Activated CD8-positive, alpha-beta T cell treated with anti-CD3 and anti-CD28 coated beads, Interleukin-2, amount 10 ng/mL, durations not matched to agents 7 days and 5 days (primary cell): ENCODE measurements at places on chromosomes 5 and 9. TPM values are rescaled to one million over a fixed set of nuclear protein-coding genes. Genes with fewer than 3 reads are reported as not detected.

The GHR gene
- not detected for total RNA-seq

The GAPVD1 gene
- total RNA-seq, result 52.1 TPM

The PHF19 gene
- 273 TPM for total RNA-seq

The FAM153A gene
- total RNA-seq, result 14.3 TPM

The TMED7 gene
- total RNA-seq, result 48.9 TPM

The TAL2 gene
- 0.39 TPM for total RNA-seq

The F12 gene
- 3.2 TPM for total RNA-seq

DNA sequence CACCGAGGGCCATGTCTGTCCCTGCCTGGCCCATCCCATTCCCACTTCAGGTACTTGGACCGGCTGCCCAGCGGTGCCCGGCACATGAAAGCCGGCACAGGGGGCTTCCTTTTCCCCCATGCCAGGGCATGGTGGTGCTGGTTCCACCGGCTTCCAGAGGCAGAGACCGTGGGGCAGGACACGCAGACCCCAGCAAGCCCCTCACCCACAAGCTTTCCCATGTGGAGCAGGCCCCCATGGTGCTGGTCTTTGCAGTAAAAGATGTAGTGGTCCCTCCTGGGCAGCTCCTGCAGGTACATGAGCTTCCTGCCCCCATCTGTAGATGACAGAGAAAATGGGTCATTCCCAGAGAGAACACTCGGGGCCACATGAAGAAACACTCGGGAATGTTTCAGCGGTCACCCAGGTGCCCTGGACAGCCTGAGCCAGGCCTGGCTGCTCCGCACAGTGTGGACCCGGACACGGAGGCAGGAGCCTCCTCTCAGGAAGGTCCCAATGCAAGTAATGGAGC lies 2.0 kb downstream of the OBP2B start:
- H3K4me1 ChIP-seq, result no peaks in the 10 kb centered on the region
- H3K27me3 ChIP-seq, result peaks cover 2% of the 10 kb centered on the region
- H3K4me3 ChIP-seq, result no peak overlapping the region
- no peaks in the 10 kb centered on the region for H3K36me3 ChIP-seq
- DNase-seq, result no peak
- no peak overlapping the region for H3K27ac ChIP-seq

DNA sequence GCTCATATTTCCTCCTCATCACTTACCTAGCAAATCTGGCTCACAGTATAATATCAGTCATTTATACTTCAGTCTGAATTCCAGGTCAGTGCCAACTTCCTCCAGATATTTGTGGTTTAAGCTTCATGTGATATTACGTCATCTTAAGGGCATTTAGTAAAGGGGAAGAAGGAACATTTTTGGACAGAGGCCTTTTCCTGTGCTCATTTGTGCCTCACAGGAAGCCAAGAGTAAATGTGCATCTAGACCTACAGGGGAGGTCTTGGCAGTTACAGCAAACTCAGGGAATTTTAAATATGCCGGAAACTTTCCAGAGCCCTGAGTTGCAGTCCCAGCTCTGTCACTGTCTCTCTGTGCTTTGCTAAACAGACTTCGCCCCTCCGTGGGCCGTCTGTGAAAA lies 12.3 kb upstream of the KCNIP1 start:
- DNase-seq, result no peak
- no peak overlapping the region for H3K4me3 ChIP-seq
- no peak overlapping the region for H3K27ac ChIP-seq
- no peaks in the 10 kb centered on the region for H3K36me3 ChIP-seq
- H3K27me3 ChIP-seq, result peaks cover 12% of the 10 kb centered on the region

DNA sequence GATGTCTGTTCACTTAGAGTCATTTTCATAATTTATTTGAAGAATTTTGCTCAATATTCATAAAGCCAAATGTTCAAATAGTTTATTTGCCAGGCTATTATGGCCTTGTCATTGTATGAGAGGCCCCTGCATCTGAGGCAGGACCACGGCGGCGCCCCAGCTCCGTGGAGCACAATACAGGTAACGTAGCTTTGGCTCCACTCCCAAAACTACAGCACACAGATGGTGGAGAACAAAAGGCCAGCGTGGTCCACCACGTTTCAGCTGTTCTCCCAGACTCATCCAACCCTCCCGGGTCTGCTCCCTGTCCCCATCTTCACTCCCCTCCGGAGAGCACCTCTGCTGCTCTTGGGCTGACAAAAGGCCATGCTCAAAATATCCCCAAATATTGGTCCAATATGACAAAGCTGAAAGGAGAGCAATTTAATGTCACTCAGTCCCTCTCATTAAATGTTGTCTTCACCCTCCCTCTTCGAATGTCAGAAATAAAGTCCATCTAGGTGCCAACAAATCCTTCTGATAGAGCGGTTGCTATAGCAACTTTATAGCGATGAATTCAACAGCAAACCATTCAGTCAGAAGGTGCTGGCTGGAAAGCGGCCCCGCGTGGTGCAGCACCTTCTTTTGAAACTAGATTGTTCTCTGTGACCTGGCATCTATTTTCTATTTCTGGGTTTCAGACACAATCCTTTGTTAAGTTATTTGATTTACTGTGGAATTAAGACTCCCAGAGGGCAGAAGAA lies 504.3 kb downstream of the ARHGEF28 start:
- H3K27me3 ChIP-seq, result peaks cover 6% of the 10 kb centered on the region
- H3K27ac ChIP-seq, result no peak overlapping the region
- no peak overlapping the region for H3K4me3 ChIP-seq
- H3K36me3 ChIP-seq, result no peaks in the 10 kb centered on the region

DNA sequence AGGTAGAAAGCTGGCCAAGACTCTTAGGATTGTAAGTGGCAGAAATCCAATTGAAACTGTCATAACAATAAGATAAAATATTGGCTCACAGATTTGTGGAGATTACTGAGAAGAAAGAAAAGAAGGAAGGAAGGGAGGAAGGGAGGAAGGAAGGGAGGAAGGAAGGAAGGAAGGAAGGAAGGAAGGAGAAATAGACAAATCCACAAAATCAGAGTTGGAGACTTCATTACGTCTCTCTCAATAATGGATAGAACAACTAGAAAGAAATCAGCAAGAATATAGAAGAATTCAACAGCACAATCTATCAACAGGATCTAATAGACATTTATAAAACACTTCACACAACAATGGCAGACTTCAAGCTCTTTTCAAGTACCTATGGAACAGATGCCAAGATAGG lies 17.9 kb upstream of the PAM start:
- H3K36me3 ChIP-seq, result no peaks in the 10 kb centered on the region
- H3K27ac ChIP-seq, result no peak overlapping the region
- no peak for DNase-seq
- H3K4me3 ChIP-seq, result no peak overlapping the region

DNA sequence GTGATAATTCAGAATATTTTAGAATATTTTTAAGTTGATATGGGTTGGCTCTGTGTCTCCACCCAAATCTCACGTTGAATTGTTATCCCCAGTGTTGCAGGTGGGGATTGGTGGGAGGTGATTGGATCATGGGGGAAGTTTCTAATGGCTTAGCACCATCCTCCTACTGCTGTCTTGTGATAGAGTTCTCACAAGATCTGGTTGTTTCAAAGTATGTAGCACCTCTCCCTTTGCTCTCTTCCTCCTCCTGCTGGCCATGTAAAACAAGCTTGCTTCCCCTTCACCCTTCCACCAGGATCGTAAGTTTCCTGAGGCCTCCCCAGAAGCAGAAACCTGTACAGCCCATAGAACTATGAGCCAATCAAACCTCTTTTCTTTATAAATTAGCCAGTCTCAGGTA lies 214.6 kb upstream of the C9orf72 start:
- H3K36me3 ChIP-seq, result peaks cover 2% of the 10 kb centered on the region
- peaks cover 16% of the 10 kb centered on the region for H3K4me1 ChIP-seq
- DNase-seq, result no peak
- H3K27me3 ChIP-seq, result peaks cover 5% of the 10 kb centered on the region

DNA sequence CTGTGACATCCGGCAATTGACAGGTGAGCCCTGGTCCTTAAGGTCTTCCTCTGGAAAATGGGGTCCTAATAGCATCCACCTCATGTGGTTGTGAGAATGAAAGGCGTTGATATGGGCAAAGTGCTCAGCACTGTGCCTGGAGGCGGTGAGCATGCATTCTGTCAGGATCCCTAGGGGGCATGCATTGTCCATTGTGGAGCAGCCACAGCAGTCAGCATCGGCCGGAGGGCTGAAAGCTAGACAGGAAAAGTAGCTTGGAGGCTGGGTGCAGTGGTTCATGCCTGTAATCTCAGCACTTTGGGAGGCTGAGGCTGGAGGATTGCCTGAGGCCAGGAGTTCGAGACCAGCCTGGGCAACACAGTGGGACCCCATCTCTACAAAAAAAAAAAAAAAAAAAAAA lies 122.2 kb downstream of the LHX2 start:
- H3K27ac ChIP-seq, result no peak overlapping the region
- no peaks in the 10 kb centered on the region for H3K36me3 ChIP-seq
- no peaks in the 10 kb centered on the region for H3K4me1 ChIP-seq
- no peak overlapping the region for H3K4me3 ChIP-seq
- peak; percentile 34 for DNase-seq

DNA sequence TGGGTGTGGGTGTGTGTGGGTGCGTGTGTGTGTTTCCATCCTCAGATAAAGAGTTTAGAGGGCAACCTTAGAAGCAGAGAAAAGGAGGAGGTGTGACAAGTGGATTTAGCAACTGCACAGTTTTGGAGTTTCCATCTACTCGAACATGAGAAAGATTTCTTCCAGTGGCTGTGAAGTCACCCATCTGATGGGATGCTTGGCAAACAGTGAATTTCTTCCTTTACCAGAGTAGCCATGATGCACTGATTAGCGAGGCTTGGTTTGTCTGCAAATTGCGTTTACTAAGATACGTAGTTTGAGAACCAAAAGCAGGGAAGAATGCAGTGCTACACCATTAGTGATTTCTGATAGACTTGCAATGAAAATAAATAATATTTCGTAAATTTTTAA lies 791 bp upstream of the STARD4 start:
- peaks cover 39% of the 10 kb centered on the region for H3K4me1 ChIP-seq
- H3K36me3 ChIP-seq, result peaks cover 17% of the 10 kb centered on the region
- peak overlapping the region; percentile 97 for H3K27ac ChIP-seq
- peak overlapping the region; percentile 98 for H3K4me3 ChIP-seq
- DNase-seq, result peak; percentile 58
- H3K27me3 ChIP-seq, result no peaks in the 10 kb centered on the region

GRCh38 chr5:176420086-176420485 lies 3.7 kb upstream of the CLTB start:
- DNase-seq, result no peak
- H3K27ac ChIP-seq, result no peak overlapping the region
- H3K4me3 ChIP-seq, result no peak overlapping the region

DNA sequence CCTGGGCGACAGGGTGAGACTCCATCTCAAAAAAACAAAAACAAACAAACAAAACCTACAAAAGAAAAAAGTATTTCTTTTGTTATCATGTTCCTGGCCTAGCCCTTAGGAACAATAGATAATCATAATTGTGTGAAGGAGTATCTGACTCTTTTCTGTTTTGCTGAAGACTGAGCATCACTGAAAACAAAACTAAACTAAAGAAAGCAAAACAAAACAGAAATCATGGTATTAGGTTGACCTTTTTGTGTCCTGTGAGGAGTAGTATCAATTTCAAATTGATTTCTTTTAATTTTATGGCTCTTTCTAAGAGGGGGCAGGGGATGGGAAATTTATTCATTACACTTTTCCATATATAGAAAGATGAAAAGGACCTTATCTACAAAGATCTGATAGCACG lies 246.0 kb downstream of the YTHDC2 start:
- H3K4me3 ChIP-seq, result no peak overlapping the region
- no peak for DNase-seq
- H3K27me3 ChIP-seq, result no peaks in the 10 kb centered on the region
- H3K27ac ChIP-seq, result no peak overlapping the region
- H3K4me1 ChIP-seq, result no peaks in the 10 kb centered on the region

DNA sequence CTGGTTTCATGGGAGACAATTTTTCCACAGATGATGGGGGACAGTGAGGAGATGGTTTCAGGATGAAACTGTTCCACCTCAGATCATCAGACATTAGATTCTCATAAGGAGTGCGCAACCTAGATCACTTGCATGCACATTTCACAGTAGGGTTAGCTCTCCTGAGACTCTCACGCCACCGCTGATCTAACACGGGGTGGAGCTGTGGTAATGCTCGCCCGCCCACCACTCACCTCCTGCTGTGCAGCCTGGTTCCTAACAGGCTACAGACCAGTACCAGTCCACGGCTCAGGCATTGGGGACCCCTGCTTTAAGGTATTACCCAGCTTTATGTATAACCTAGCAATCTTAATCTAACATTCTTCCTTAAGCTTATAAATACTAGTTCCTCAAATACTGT lies 35.6 kb downstream of the TTC39B start:
- no peak for DNase-seq
- no peaks in the 10 kb centered on the region for H3K27me3 ChIP-seq
- H3K27ac ChIP-seq, result no peak overlapping the region
- H3K4me3 ChIP-seq, result no peak overlapping the region
- no peaks in the 10 kb centered on the region for H3K4me1 ChIP-seq
- H3K36me3 ChIP-seq, result no peaks in the 10 kb centered on the region

GRCh38 chr5:167579693-167580055 lies 711.8 kb upstream of the WWC1 start:
- peaks cover 2% of the 10 kb centered on the region for H3K27me3 ChIP-seq
- H3K4me3 ChIP-seq, result no peak overlapping the region
- H3K36me3 ChIP-seq, result no peaks in the 10 kb centered on the region
- H3K4me1 ChIP-seq, result no peaks in the 10 kb centered on the region

DNA sequence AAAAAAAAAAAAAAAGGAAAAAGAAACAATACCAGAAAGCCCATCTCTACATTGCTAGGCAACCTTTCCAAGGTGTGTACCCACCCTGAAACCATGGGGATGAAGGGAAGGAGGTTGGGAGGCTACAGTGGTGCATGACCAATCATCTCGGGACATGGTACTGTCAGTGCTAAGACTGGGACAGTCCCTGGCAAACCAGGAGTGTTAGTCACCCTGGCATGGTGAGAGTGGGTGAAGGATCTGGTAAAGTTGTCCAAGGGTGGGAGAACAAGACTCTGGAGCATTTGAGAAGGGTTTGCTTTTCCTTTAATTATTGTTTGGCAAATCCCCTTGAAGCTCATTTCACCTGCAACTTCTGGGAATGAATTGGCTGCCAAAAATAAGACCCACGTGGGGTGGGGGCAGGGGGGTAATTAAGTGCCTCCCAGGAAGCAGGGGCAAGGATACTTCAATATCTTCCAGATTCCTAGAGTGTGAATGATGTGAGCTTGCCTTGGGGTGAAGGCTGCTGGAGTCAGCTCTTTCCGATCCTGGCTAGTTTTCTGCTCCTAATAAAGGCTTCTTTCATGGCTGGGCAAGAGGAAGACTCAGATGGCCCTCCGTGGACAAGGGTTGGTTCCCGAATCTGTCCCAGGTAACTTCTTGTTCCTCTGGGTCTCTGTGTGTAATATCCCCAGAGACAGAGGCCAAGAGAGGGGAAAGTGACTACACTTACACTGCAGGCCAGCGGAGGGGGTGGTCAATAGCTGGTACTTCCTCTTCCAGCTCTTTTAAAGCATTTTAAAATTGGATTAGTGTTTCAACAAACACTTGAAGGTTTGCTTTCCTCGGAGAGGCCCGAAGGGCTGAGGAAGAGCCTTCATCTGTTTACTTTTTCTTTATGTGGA lies 61.6 kb upstream of the SPRY4 start:
- H3K36me3 ChIP-seq, result no peaks in the 10 kb centered on the region
- H3K4me3 ChIP-seq, result no peak overlapping the region
- DNase-seq, result no peak
- H3K27me3 ChIP-seq, result peaks cover 12% of the 10 kb centered on the region

- no peak overlapping the region for H3K4me3 ChIP-seq
- no peak for DNase-seq
- no peaks in the 10 kb centered on the region for H3K27me3 ChIP-seq
Observed at GRCh38 chr9:78682216-78682615, 385.3 kb downstream of the PSAT1 start.
